GM23338 (cell line): ENCODE measurements at places on chromosomes 4 and X. TPM values are rescaled to one million over a fixed set of nuclear protein-coding genes. Genes with fewer than 3 reads are reported as not detected.

GRCh38 chr4:184163813-184164212, 53.9 kb downstream of the ENPP6 start:
- DNase-seq, result peak; percentile 88

- DNase-seq, result no peak
Measured at GRCh38 chr4:167642250-167642649, 408.0 kb upstream of the SPOCK3 start.

DNA sequence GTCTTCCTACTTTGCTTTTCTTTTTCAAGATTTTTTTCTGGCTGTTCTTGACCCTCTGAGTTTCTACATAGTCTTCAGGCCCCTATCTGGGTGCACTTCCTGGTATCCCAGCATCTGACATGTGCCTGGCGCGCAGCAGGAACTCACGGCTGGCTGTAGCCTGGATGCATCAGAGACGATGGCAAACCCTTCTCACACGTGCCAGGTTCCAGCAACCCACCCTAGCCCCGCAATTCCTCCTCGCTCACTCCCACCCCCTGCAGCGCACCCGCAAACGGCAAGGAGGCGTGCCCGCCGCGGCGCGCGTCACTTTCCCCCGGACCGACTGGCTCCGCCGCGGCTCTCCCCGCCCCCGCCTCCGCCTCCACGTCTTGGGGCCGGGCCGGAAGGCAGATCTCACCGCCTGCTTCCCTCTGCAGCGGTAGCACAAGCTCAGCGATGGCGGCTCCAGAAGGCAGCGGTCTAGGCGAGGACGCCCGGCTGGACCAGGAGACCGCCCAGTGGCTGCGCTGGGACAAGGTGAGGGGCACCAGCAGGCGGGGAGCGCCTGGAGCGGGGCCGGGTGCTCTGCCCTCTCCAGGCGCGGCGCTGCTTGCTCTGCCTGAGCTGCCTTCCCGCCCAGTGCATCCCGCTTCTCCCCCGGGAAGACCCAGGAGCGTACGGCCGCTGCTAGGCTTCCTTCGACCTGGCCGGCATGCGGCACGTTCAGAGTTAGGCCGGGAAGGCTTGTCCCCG, at the start of gene PGM2:
Gene PGM2 (plus strand): TSS at position 392 of the 735 bp plus-strand sequence. CDS start 47 bp downstream, at position 439.
- DNase-seq, result peak; percentile 94

GRCh38 chr4:95524729-95525128, 24.0 kb downstream of the UNC5C start:
- DNase-seq, result no peak

DNA sequence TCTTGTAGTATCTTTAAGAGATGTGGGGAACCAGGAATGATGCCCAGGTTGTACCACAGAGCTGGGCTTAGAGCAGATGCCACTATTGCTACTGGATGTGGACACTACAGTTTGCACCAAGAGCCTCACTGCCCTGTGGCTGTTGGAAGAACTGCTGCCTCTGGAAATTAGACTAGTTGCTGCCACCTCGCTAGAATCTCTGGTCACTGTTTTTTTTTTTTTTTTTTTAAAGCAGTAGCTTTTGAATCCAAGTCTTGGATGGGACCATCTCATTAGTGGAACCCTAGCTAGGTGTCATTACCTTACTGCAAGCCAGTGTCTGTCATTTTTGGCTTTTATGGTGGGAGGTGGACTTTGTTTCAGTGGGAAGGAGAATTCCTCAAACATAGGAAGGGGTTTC, 105.5 kb downstream of the ARHGAP10 start:
- DNase-seq, result peak; percentile 36

STBD1 gene
- polyA plus RNA-seq, result 1.5 and 2.0 TPM in 2 replicates
